SK-N-SH (cell line): ENCODE measurements at places on chromosomes 2 and 18.

DNA sequence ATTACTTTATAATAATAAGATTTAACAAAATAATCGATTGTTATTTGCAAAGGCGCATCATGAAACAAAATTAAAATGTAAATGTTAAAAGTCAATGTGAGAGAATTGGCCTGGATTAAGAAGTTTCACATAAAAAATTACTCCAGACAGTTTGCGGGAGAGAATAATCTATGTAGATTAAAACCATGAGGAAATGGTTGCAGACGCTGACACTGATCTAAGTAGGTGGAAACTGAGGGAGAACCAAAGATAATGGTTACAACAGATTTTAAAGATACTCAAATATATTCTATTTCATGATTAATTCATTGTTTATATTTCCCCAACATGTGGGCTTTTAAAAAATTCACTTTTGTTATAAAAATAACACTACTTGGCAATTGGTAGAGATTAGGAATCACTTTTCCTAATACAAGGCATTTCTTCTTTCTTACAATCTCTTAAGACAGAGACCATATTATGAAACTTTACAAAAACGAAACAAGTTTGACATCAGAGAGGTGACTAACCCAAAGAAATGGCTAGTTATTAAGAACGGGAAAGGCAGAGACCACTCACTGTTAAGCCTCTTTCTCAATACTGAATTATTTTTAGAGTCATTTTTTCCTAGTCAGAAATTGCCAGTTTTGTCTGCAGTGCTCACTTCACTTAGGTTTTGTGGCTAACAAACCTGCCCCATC, 1.6 kb downstream of the KANSL1L start:
- no peak for DNase-seq

GRCh38 chr18:74651327-74652128, 53.9 kb downstream of the ZNF407 start:
- DNase-seq = no peak

- DNase-seq = no peak
Measured at GRCh38 chr18:3723554-3723953, 273.6 kb downstream of the TGIF1 start.

DNA sequence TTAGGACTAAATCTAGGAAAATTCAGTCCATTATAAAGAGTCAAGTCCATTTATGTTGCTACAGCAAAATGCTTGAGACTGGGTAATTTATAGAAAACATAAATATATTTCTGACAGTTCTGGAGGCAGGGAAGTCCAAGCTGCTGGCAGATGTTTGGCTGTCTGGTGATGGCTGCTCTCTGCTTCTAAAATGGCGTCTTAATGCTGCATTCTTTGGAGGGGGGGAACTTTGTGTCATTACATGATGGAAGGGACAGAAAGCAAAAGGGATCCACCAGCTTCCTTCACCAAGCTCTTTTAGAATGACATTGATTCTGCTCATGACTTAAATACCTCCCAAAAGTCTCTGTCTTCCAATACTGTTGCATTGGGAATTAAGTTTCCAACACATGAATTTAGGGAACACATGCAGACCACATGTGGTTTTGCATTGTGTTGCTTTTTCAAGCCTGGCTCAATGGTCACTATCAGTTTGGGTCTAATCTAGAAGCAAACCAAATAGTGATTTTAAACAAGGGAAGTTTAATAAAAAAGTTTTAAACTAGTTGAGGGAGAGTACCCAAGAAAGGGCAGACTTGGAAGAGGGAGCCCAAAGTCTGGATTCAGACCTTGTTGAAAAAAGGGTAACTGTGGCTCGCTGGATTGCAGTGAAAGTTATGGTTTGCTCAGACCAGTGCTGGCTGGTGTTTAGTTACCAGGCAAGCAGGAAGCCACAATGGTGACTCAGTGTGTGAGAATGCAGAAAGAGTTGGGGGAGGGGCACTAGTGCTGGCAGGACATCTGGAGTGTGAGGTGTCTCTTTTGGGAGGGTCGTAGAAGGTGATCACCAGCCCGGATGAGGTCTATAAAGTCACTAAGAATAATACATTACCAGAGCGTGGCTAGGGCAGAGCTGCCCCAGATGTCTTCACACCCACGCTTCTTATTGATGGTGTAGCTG, 30.8 kb downstream of the C18orf54 start:
- no peak for DNase-seq

- DNase-seq = no peak
Measured at GRCh38 chr2:7725850-7726242, 808.6 kb downstream of the RNF144A start.

- DNase-seq = no peak
Measured at GRCh38 chr18:47725656-47726055, 204.8 kb downstream of the SMAD2 start.

GRCh38 chr2:239245107-239245506, 155.7 kb downstream of the HDAC4 start:
- DNase-seq = no peak

DNA sequence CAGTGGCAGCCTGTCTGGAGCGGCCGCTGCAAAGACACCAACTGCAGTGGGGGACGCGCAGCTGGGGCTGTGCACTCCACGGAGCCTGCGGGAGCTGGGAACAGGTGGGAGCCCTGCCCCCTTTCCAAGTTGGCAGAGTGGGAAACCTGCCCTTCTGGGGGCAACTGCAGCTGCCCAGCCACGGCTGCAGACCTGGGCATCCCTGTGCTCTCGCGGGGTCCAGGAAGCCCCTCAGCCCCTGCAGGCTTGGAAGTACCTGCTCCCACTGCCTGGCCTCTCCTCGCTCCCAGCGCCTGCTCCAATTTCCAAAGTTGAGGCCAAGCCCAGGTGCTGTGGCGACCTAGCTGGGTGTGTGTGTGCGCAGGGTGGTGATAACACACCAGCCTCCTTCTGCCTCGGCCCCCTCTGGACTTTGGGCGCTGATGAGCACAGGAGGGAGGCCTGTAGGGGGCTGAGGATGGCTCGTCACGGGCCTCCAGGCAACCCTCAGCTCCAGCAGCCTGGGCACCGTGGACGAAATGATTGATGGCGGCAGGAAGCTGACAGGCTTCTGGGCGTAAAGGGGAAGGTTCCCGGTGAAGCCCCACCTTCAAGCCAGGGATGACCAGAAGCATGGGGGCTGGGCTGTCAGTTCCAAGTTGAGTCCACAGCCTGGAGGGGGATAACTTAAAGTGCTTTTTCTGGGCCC, 76.9 kb downstream of the PTPN4 start:
- peak; percentile 9 for DNase-seq

- no peak for DNase-seq
Measured at GRCh38 chr2:235148201-235149170, 196.7 kb downstream of the SH3BP4 start.

GRCh38 chr2:28901202-28901601, 6.7 kb downstream of the WDR43 start:
- DNase-seq = no peak

DNA sequence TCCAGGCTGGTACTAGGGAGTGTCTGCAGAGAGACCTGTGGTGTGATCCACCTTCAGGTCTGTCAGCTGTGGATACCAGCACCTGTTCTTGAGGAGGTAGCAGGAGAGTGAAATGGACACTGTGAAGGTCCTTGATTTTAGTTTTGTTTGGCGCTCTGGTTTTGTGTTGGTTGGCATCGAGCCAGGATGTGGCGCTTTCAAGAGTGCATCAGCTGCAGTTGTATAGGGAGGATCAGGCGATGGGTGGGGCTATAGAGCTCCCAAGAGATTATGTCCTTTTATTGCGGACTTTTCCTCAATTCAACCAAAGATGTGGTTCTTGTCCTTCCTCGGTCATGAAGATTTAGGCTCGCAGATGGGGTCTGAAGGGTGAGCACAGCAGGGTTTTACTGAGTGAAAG, 37.5 kb downstream of the SLC39A10 start:
- DNase-seq = no peak

GRCh38 chr2:153495725-153496124, 17.2 kb upstream of the RPRM start:
- DNase-seq = no peak

DNA sequence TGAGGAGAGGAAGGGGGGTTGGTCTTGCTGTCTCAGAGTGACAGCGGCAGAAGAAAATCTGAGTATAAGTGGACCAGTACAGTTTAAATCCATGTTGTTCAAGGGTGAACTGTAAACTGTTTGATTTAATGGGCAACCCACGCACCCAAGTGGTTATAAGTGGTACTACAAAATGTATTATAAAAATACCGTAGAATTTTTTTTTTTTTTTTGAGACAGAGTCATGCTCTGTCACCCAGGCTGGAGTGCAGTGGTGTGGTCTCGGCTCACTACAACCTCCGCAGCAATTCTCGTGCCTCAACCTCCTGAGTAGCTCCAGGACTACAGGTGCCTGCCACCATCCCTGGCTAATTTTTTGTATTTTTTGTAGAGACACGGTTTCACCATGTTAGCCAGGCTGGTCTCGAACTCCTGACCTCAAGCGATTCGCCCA, 2.1 kb upstream of the CHCHD5 start:
- DNase-seq = peak; percentile 34

- DNase-seq = no peak
Measured at GRCh38 chr2:127661949-127662510, 13.3 kb downstream of the LIMS2 start.

GRCh38 chr18:40935423-40935822, 1019.6 kb upstream of the PIK3C3 start:
- no peak for DNase-seq

- no peak for DNase-seq
Measured at GRCh38 chr2:78644854-78645253, 380.6 kb upstream of the REG3G start.

DNA sequence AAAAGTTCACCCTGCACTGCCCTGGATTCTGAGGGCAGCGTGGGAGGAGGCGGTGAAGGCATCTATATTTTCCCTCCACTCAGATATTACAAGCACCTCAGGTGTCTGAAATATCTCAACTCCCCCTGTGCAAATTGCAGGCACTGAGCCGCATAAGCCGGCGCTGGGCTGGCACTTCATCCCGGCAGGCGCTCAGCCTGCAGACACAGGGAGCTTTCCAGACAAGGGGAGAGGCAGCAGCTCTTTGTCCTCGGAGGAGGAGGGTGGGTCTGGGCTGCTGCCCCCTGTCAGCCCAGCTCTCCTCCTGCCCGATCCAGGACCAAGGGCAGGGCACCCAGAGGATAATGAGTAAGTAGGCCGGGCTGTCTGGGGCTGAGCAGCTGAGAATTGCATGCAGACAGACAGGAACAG, 189.3 kb upstream of the MYT1L start:
- no peak for DNase-seq

GRCh38 chr2:96501471-96501874, 3.7 kb downstream of the NEURL3 start:
- no peak for DNase-seq

DNA sequence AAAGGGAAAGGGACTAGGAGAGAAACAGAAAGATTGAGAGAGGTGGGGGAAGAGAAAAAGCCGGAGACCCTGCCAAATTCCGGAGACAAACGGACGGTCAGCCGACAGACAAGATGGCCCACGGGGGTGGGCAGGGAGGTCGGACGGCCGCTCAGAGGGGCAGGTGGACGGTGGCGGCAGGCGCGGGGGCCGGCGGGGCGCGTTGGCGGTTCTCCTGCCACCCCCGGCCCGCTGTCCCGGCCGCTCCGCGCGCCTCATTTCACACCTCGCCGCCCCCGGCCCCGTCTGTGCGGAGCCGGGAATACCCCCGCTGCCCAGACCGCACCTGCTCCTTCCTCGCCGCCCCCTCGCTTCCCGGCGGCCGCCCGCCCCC, 935 bp downstream of the SLC30A3 start:
- no peak for DNase-seq

GRCh38 chr2:200159357-200159707, 147.2 kb upstream of the SPATS2L start:
- DNase-seq = no peak
